ENCODE measurements at places on chromosomes 2 and 18.

- no peak for DNase-seq
Observed at GRCh38 chr2:217827430-217828201, 175.2 kb downstream of the TNS1 start.

GRCh38 chr2:233133239-233133638, 73.1 kb downstream of the INPP5D start:
- DNase-seq = no peak

DNA sequence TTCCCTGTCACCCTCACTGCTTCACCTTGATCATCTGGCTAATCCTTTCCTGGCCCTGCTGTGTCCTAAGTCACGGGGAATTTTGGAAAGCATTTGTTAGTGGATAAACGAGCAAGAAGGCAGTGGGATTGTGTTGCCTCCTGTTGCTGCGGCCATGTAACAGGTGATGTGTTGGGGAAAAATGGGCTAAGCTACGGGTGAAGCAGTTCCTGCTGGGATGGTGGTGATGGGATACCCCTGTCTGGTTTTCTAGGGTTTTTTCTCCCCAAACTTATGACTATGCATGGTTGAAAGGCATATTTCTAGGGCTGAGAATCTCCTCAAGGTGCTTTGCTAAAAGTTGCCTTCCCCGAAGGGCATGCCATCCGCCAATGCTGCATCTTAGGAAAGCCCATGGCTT, 68.1 kb downstream of the WDSUB1 start:
- DNase-seq = no peak

GRCh38 chr18:79208906-79209305, 139.7 kb downstream of the ATP9B start:
- no peak for DNase-seq

DNA sequence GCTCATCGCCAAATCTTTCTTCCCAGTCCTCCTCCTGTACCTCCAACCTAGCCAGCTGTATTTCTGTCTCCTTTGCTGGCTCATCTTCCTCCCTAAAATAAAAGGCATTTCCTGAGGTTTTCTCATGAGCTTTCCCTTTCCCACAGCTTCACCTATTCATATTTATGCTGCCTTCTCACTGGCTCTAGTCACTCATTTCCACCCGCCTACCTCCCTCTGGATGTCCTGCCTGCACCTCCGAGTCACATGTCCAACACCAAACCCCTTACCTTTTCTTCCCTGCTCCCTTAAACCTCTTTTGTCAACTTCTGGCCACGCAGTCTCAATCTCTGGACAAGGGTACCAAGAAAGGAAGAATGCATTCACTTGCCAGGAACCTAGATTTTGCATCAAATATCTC, 2.8 kb downstream of the EIF2AK3 start:
- DNase-seq = no peak

- DNase-seq = no peak
Observed at GRCh38 chr2:79114797-79115494, 5.3 kb upstream of the REG1A start.

DNA sequence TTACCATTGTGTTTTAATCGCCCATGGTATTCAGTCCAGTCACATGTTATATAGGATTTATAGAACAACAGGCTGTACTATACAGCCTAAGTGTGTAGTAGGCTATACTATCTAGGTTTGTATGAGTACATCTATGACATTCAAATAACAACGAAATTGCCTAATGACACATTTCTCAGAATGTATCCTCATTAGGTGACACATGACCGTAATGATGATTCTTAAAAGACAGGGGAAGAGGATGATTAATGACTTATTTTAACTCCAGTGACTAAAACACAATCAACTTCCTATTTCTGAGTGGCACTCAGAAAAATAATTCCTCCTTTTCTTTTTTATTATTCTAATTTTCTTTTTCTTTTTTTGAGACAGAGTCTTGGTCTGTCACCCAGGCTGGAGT, 63.0 kb upstream of the ACSL3 start:
- no peak for DNase-seq

DNA sequence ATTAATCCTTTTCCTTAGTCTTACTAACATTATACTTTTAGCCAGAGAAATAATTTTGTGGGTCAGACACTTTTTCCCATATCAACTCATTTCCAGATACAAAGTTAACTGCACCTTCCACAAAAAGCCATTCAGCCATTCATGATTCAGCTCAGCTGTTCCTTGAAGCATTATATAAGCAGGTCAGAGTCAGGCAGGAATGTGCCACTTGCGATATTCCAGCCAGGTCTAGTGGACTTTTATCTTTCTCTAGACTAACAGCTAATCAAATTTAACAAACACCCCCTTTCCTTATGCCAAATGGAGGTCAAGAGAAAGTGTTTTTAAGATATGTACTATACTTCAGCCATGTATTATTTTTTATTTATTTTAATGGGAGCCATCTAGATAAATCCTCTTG, 75.6 kb upstream of the EPB41L3 start:
- no peak for DNase-seq

GRCh38 chr2:215010390-215010789, 128.0 kb downstream of the ABCA12 start:
- no peak for DNase-seq

GRCh38 chr2:3107567-3107966, 270.1 kb downstream of the EIPR1 start:
- DNase-seq = no peak

GRCh38 chr2:121102941-121103340, 182.1 kb downstream of the TFCP2L1 start:
- DNase-seq = no peak

DNA sequence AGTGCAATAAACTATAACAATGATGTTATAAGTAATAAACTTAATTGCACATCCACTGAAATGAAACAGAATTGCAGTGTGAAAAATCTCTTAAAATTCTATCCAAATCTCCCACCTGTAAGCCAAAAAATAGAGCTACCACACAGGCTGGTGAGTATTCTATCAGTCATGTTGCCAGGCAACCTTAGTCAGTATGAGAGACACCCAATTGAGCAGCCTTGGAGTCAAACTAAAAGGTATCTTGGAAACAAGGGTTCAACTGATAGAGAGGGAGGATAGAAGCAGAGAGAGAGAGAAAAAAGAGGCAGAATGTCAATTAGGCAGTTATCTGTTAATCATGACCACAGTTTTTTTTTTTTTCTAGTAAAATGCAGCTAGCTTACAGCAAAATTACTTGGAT, 45.8 kb downstream of the GALNT13 start:
- no peak for DNase-seq

DNA sequence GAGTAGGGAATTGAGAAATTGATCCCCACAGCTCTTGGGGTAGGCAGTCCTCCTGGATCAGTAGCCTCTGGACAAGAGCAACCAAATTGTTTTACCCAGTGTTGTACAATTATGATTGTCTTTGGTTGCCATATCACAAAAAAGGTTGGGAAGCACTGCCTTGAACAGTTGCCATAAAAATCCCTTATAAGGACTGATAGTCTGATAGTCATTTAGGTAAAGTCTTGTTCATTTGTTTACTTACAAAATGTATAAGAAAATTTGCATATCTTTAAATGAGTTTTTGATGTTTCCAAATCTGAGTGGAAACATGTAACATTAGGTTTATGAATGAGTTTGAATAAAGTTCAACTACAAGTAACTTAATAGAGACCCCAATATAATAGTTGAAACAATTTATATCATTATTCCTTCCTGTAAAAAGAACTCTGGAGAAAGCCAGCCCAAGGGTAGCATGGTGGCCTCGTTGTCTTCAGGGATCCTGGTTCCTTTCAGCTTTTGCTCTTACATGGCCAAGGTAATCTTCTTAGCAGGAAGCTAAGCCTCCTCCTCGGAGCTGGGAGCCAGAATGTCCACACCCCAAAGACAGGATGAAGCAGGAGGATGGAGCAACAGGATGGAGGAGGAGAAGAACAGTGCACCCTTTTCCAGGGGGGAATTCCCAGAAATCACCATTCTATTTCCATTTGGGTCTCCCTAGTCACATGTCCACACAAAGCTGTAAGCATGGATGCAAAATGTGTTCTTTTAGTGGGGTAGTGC, 35.7 kb upstream of the NEMP2 start:
- DNase-seq = no peak

DNA sequence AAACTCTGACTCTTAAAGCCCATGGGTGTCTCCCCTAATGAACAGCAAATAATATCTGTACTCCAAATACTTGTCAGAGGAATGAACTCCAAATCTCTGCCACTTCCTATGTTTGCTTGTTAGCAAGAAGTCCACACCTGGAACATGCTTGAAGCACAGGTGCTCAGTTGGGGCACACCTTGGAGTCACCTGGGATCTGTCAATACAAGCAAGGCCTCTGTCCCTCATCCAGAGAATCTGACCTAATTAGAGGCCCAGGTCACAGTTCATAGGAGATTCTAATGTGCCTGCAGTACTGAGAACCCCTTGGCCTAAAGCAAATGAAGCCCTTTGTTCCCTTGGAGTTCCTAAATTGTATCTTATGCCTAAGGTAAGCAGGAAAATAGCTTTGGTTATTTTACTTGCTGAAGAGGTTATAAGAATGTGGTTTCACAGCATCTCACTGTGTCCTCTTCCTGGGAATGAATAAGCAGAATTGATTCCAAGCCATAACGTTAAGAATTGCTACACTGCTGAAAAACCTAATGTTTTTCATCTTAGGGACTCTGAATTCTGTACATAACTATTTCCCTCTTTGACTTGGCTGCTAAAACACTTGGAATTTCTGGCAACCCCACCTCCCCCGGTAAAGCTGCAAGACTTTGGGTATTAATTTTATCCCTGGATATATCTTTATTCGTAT, 113.4 kb downstream of the PIEZO2 start:
- no peak for DNase-seq

DNA sequence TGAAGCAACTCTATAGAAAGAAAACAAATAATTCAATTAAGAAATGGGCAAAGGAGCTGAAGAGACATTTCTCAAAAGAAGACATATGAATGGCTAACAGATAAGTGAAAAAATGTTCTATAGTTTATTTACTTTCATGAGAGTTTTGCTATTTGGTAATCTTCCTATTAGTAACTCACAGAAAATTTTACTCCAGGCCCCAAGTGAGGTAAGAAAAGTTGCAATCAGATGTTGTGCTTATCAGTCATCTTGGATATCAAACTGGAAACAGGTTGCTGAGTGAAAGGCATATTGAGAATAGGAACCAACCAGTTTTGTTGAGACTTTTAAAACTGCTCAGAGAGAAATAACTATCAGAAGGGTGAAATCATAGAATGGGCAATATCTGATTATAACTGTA, 1179.0 kb upstream of the ACVR2A start:
- no peak for DNase-seq

GRCh38 chr2:201536754-201537153, 85.2 kb downstream of the STRADB start:
- DNase-seq = no peak

DNA sequence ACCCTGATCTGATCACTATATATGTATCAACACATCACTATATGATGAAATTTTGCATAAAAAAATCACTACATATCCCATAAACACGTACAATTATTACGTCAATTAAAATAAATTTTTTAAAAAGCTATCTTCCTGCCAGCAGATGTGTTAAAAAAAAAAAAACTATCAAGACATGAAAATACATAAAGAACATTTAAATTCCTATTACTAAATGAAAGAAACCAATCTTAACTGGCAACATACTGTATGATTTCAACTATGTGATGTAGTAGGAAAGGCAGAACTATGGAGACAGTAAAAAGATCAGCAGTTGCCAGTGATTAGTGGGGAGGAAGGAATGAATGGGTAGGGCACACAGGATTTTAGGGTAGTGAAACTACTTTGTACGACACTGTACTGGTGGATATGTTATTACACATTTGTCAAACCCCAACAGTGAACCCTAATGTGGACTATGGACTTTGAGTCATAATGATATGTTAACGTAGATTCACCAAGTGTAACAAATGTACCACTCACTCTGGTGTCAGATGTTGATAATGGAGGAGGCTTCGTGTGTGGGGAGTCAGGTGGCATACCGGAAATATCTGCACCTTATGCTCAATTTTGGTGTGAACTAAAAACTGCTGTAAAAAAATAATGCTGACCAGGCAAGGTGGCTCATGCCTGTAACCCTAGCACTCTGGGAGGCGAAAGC, 27.4 kb downstream of the USP34 start:
- no peak for DNase-seq

- no peak for DNase-seq
Observed at GRCh38 chr2:47528874-47529273, 125.9 kb downstream of the MSH2 start.

DNA sequence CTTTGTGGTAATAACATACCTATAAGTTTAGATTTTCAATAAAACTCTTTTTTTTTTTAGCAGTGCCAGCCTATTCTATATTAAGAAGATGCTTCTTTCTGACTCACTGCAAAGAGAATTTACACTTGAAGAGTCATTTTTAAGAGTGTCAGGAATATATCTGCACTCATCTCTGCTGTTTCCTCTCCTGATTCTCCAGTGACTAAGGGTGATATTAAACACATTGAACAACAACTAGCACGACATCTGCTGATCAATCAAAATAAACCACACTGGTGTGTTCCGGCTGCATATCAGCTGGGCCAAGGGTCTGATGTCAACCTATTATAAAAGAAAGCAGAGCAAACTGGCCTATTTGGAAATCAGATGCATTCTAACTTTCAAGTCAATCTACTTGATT, 15.0 kb downstream of the RAB27B start:
- DNase-seq = no peak

DNA sequence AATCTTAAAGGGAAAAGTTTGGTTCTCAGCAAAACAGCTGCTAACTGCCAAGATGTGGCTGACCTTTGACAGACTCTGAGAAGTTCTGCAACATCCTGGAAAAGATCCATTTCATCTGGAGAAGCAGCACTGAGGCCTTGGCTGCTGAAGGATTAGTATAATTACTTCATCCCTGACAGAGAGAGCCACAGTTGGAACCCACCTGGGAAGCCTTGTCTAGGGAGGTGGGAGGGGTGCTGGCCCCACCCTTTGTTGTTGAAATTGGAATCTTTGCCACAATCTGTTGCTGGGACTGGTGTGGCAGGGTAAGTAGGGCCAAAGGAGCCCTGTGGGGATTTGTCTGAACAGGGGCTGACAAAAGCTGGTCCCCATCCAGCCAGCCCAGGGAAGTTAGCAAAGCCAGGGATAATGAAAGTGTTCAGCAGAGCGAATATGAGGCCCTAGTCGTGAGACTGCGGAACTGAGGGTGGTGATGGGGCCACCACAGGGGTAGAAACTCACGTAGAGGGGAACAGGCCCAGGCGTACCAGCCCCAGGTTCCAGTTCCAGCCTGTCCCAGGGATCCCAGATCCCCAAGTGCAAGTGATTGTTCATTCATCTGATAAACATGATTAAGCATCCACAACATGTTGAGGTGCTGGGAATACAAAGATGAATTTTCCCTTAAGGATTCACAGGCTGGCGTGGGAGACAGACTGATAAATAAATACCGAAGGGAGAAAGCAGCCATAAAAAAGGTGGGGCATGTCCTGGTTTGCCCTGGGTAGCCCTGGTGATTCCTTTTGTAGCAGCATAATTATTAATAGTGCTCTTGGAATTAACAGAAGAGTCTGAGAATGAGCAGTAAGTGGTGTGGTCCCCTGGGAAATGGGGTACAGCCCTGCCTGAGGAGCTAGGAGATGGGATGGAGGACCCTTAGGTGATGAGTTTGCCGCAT, 60.0 kb downstream of the MYO1B start:
- no peak for DNase-seq

GRCh38 chr2:223055140-223055539, 3.1 kb downstream of the KCNE4 start:
- no peak for DNase-seq

- DNase-seq = peak; percentile 25
Observed at GRCh38 chr18:22168360-22168921, 948 bp upstream of the GATA6 start.

GRCh38 chr2:64617631-64618151, 36.0 kb downstream of the SERTAD2 start:
- no peak for DNase-seq

- DNase-seq = no peak
Observed at GRCh38 chr2:209940936-209941335, 61.5 kb upstream of the RPE start.

Data from neural crest cell (in vitro differentiated cells).